ENCODE measurements at places on chromosomes 1 and 21.

- DNase-seq = no peak
These were observed 827 bp downstream of the FMN2 start for GRCh38 chr1:240092301-240093119.

- no peak for DNase-seq
These were observed 10.4 kb upstream of the ADGRB2 start for GRCh38 chr1:31774495-31774894.

GRCh38 chr1:218425647-218426342, 80.7 kb downstream of the TGFB2 start:
- no peak for DNase-seq

DNA sequence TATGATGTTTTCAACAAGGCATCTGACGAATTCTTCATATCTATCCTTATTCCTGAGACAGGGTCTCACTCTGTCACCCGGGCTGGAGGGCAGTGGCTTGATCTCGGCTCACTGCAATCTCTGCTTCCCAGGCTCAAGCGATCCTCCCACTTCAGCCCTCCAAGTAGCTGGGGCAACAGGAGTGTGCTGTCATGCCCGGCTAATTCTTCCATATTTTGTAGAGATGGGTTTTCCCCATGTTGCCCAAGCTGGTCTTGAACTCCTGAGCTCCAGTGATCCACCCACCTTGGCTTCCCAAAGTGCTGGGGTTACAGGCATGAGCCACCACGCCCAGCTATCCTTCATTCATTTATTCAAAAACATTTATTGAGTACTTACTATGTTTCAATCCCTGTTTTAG, 8.0 kb downstream of the YY1AP1 start:
- no peak for DNase-seq

DNA sequence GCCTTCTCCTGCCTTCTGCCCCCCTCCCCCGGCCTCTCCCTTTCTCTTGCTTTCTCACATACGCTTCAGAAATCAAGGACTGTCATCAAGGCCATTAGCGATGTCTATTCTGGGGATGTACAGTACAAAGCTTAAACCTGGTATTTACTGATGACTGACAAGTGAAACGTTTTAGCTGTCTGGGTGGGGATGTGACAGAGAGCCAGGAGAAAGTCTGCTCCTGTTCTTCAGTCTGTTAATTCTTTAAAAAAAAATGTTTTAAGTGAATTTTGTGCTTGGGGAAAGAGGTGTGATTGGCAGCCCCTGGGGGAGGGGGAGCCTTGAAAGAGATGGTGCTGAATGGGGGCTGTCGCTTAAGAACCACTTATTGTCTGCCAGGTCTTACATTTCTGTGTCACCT, 283.0 kb upstream of the PLXNA2 start:
- DNase-seq = no peak

DNA sequence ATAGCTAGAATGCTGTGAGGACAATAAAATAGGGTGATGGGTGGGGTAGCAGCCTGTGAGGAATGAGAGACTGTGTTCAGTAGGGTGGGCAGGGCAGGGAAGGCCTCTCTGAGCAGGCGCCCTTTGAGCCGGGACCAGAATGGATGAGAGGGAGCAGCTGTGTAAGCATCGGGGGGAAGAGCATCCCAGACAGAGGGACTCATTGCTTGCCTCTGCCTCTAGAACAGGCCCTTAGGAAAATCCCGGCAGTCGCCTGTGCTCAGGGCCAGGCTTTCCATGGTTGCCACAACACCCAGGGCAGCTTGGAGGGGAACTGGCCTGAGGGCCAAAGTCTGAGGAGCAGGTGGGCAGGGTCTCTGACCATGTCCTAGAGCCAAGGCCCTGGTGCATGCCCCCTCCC, 774 bp downstream of the SLC2A7 start:
- no peak for DNase-seq

DNA sequence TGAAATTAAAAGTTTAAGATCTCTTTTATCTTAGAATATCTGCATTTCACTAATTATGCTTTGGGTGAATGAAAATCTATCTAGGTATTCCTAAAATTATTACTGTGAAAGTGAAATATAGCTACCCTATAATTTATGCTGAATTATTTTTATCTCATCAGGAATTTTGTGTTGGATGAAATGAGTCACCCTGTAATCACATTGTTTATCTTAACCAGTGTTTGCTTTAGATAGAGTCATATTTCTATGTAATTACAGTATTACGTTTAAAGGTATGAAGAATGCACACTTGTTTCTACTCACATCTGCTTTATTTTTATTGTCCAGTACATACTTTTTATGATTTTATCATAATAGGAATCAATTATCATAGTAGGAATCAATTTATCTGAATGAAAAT, 249.2 kb downstream of the NCAM2 start:
- DNase-seq = no peak
